ENCODE measurements at places on chromosomes 1 and 21.

DNA sequence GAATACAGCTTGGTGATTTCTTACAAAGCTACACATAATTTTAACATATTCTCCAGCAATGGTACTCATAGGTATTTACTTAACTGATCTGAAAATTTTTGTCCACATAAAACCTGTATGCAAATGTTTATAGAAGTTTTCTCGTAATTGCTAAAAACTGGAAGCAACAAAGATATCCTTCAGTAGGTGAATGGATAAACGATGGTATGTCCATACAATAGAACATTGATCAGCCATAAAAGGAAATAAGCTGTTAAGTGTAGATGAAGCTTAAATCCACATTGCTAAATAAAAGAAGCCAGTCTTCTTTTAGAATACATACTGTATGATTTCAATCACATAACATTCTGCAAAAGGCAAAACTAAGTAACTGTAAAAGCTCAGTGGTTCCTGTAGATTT is 224.8 kb upstream of the DPYD start:
- no peak for DNase-seq

GRCh38 chr21:41601573-41602368 is 93.8 kb upstream of the TMPRSS2 start:
- DNase-seq, result no peak

- DNase-seq, result no peak
These were observed 476.3 kb upstream of the RUNX1 start for GRCh38 chr21:35525443-35525842.

- DNase-seq, result peak; percentile 10
These were observed 67.3 kb downstream of the NOS1AP start for GRCh38 chr1:162136760-162137159.

DNA sequence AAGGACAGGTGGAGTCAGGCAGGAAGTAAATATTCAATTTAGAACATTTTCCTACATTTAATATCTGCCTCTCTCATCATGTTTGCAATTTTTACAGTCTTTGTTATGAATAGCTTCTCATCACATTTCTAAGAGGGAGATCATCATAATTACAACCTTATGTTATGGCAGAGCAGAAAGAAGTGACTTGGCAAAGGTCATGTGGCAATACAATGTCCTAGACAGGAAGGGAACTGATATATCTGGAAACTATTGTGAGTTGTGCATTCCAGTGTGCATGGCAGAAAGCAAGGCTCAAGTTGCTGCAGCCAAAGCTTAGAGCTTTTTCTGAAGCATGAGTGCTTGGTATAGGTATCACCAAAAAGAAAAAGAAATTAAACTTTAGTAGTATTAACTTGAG is 43.8 kb upstream of the PRRX1 start:
- no peak for DNase-seq

GRCh38 chr1:198649968-198650338 is 11.1 kb downstream of the PTPRC start:
- DNase-seq, result no peak

- DNase-seq, result no peak
These were observed 216.3 kb downstream of the PTPRU start for GRCh38 chr1:29452463-29453230.

DNA sequence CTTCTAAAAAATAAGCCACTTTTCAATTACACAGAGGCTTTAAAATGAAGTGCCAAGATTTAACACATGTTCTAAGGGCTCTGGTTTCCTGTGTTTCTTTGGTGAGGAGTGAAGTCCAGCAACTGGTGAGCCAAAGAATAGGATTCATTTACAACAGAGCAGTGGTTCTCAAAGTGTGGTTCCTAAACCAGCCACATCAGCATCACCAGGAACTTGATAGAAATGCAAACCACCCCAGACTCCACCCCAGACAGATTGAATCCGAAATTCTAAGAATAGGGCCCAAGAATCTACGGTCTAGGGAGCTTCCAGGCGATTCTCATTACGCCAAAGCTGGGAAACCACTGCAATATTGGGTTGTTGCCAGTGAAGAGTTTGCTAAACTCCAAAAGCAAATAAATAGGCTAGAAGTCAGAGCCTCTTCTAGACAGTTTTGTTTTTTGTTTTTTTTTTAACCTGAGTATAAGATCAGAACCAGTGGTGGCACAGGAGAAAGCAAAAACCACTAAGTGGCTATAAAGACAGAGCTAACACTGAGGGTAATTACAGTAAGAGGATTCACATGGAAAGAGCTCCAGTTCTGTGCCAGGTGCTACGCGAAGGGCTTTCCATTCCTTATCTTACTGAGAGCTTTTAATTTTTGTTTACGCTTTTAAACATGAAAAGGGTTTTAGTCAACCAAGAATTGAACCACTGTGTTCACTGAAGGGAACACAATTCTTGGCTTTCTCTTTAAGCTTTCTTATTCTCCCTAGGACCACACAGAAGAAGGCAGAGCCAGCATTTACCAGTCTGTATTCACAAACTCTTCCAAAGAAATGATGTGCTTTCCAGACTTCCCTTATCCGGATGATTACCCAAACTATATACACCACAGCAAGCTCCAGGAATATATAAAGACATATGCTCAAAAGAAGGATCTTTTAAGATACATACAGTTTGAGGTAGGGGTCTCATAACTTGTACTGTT is 42.4 kb upstream of the FMO2 start:
- DNase-seq, result peak; percentile 62

GRCh38 chr21:32331444-32332305 is 33.0 kb downstream of the MRAP start:
- no peak for DNase-seq

Measured in D341Med (cell line).